ENCODE measurements at places on chromosomes 1 and 21.

DNA sequence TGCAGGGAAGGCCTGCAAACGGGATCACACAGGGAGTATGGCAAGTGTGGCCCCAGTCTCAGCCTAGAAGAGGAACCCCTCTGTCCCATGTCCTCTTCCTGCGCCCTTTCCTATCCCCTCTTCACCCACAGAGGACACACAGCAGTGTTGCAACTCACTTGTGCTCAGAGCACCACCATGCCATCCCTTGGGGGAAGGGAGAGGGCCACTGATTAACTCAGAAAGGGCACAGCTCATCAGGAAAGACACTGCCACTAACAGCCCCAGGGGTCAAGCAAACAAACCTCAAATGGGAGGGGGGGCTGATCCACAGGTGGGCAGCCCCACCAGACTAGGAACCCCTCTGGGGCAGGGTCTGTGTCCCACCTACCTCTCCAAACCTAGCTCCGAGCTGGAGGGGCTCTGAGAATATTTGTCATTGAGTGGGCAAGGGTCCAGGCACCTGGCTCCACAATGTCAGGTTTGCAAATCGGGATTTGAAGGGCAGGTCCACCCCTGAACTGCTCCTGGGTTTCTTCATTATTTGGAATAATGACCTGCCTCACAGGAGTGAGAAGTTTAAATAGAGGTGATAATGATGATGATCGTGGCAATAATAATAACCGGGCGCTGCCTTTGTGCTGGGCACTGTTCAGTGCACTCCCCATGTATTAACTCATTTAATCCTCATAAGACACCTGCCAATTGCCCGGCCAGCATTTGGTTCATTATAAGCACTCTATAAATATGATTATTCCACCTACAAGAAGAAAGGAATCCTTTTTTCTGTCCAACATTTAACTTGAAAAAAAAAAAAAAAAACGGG is 1.0 kb downstream of the ALDH4A1 start:
- no peak for DNase-seq

DNA sequence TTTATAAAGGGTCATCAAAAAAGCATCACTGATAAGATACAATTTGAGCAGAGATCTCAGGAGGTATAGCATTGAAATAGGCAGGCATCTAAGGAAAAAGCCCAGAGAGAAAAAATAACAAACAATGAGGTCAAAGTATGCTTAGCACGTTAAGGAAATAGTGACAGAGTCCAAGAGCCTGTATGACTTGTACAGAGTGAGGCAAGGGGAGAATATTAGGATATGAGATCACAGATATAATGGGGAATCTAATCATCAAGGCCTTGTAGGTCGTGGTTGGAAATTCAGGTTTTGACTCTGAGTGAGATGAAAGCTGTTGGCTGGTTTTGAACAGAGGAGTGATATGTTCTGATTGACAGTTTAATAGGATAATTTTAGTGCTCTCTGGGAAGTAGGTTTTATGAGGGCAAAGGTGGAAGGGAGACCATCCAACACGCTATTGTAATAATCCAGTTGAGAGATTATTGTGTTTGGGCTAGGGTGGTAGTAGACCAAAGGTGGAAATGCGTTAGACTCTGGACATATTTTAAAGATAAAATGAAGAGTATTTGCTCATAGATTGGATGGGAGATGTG is 644.6 kb upstream of the TMPRSS15 start:
- no peak for DNase-seq

GRCh38 chr1:47984175-47984789 is 12.9 kb downstream of the TRABD2B start:
- no peak for DNase-seq

DNA sequence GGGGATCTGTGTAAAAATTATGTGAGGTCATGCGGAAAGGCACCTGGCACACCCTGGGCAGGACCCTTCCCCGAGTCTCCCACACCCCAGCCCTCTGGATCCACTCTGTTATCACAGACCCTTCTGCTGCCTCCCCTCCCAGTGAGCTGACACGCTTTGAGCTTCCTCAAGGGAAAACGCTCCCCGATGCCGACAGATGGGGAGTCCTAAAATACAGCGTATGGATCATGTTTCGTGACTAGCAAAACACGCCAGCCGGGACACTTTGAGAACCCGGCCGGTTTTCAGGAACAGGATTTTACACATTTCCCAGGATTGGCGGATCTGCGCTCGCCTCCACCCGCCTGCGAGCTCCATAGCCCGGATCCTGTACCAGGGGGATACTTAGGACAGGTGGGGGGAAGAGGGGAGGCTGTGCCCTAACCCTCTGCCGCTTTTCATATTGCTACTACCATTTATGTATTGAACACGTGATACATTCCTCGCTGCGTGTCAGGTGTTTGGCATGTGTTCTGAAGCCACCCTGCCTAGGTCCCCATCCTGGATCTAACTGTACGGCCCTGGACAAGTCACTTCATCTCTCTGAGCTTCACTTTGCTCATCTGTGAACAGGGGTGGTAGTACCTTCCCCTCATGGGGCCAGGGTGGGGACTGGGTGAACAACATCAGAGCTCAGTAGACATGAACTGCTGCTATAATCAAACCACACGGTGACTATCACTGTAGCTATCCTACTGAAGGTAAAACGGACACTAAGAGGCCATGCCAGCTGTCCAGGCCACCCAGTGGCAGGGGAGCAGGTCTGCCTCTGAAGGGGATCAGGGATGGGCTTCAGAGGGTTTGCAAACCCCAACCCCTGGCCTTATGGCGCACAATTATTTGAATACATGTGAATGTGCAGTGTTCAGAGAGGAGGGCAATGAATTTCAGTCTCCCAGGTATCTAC is 63.2 kb downstream of the SSBP3 start:
- no peak for DNase-seq

DNA sequence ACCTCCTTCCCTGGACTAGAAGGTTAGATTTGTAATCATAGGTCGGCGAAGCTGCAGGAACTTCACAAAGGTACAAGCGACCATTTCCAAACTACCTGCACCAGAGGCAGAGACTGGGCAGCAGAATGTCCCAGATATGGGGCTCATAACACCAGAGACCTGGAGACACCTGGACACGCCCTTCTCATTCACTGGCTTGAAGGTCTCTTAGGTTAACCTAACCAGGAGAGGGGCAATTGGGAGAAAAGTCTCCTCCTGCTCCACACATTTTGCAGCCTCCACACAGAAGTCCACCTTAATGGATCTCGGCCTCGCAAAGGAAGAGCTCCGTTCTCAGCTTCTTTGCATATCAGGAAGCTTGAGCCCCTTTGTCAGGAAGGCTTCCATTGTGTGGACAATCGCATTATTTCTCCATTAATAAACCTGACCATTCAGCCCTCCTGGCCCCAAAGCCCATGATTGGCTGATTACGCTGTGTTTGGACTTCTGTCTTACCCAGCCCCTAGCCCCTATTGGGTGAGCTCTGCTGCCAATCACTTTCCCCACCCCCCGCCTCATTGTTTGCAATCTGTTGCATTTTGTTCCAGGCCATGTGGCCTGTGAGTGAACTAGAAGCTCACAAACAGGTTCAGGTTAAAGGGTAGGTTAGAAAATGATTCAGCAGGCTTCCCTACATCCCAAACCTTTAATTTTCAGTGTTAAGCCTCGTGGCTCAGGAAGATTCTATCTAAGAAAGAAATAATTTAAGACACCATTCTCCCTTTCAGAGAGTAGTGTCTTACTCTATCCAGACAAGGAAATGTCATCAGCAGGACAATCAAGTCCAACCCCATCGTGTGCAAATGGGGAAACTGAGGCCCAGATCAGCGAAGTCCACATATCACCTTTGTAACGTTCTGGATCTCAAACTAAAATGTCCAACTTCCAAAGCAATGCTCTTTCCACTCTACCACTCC is 2.8 kb downstream of the MYCL start:
- DNase-seq, result peak; percentile 84

GRCh38 chr1:40389871-40390560 is 16.5 kb downstream of the SMAP2 start:
- DNase-seq, result peak; percentile 73

- DNase-seq, result peak; percentile 21
Measured at GRCh38 chr1:145729196-145729595, 9.9 kb downstream of the CD160 start.

DNA sequence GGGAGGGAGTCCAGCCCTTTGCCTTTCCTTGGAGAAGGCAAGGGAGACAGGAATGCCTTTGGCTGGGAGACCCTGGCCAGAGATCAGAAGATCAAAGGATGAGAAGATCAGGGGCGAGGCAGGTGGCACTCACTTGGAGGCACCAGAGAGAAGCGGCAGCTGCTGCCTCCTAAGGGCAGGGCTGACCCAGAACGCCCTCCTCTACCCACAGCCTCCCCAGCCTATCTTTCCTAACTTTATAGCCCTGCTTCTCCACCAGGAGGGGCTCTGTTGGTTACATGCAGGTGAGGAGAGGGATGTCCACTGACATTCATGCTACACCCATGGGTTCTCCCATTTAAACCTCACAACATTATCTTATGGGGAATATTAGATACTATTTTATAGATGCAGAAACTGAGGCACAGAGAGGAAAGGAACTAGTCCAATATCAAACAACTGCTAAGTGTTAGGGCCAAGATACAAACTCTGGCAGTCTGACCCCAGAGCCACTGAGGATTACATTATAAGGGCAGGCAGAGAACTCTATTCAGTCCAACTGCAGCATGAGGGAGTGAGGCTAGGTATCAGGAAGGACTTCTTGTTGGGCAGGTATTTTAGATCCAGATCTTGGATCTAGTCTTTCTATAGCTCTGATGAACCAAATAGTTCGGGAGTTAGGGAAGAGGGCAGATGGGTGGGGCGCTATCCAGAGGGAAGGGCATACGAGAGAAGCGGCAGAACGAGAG is 19.9 kb downstream of the LGR6 start:
- DNase-seq, result no peak

- no peak for DNase-seq
Measured at GRCh38 chr1:205312866-205313562, 8.5 kb downstream of the NUAK2 start.
